ENCODE measurements at places on chromosomes 3 and 15. TPM values are rescaled to one million over a fixed set of nuclear protein-coding genes. Genes with fewer than 3 reads are reported as not detected.
A peak's percentile ranks its signal among the peaks of the same experiment; 100 is the strongest.

OXSM gene
- total RNA-seq: 8.5 TPM

DNA sequence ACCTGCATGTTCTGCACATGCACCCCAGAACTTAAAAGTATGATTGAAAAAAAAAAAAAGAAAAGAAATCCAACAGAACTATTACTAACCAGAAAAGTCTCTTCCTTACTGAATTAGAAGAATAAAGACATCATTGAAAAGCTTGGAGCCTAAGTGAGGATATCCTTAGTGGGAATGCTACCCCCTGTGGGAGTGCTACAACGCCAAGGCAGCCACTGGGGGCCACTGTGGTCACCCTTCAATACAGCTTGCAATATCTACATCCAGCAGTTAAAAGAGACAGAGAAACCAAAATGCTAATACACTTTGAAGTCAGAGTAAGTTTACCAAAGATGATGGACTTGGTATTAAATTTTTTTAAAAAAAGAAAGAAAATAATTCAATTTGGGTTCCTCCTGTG, 292.0 kb downstream of the PLCL2 start:
- DNase-seq: no peak

GRCh38 chr3:98855806-98856400, 45.6 kb downstream of the DCBLD2 start:
- peak; percentile 43 for DNase-seq

GRCh38 chr15:36914960-36915808, 185.2 kb downstream of the MEIS2 start:
- no peak for DNase-seq

ZMYND10 gene
- total RNA-seq: 0.89 TPM

All from skin of body (tissue), 3 donors.